ENCODE measurements at places on chromosomes 4 and X.

DNA sequence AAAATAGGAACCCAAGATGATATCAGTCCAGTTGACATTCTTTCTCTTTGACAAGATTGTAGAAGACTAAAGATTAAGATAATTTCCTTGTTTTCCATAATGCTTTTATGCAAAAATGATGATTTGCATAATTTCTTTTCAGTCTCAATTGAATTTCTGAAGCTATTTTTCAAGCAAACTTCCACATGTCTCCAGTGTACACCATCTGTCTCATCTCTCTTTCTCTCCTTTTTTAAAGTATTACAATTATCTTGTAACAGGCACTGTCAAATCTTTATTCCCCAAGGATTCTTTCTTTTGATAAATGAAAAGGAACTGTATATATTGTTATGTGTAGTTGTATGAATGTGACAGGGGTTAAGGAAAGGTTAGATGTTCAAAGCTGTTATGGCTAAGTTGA is 7.9 kb upstream of the SH3RF1 start:
- no peak for DNase-seq

- DNase-seq, result peak; percentile 61
Measured at GRCh38 chr4:157674699-157675098, 454.2 kb downstream of the GRIA2 start.

DNA sequence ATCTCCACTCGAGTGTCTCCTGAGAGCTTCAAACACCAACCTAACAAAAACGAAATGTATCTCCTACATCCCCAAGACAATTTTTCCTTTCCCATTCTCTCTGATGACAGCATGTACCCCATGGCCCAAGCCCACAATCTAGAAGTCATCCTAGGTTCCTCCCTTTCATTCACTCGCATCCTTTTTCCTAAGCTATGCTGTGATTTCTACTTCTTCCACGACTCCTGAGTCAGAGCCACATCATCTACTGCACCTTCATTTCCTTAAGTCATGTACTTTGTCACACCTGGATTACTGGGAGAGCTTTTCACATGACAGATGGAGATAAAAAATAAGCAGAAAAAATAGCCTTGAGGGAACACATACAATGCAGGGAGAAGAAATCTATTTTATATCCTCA is 20.1 kb downstream of the C4orf36 start:
- no peak for DNase-seq

DNA sequence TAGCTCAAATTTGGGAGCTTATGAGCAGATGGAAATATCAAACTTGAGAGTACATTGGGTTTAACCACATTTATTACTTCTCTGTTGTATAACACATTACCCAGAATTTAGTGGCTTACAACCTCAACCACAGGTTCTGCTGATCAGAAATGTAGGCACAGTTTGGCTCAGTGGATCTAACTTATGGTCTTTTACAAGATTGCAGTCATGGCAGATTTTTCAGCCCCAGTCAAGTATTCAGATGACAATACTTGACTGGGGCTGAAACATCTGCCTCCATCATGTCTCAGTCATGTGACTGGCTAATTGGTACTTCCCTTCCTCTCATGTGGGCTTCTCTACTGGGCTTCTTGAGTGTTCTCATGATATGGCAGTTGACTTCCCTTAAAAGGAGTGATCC is 44.0 kb upstream of the ADAD1 start:
- DNase-seq, result no peak

DNA sequence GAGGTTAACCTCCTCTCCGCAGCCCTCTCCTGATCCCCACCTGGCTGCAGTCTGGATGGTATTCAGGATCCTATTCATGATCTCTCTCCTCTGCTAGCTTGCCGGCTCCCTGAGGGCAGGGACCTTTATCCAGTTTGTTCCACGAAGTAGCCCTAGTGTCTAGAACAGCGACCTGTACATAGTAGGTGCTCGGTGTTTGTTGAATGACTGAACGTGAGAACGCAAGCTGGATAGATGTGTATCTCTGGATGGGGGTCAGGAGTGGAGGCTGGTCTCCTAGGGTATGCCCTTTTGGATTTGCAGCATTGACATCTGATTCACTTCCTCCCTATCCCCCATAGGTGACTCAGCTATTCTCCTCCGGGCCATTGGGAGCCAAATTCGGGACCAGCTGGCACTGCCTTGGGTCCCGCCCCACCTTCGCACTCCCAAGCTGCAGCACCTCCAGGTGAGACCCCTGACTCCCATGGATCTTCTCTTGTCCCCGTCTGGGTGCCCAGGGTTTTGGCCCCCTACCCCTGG is 7.3 kb downstream of the CCDC22 start:
- DNase-seq, result no peak

DNA sequence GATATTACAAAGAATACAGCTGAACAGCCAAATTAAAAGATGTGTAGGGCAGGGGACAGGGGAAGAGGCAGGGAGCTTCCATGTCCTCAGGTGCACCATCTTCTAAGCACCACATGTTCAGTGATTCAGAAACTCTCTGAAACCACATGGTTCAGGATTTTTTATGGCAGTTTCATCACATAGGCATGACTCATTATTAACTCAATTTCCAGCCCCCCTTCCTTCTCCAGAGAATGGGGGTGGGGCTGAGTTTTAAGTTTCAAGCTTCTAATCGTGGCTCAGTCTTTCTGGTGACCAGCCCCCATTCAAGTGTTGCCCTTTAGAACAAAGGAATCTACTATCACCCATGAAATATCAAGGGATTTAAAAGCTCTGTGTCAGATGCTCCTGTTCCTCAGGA is 317.8 kb upstream of the GALNT7 start:
- DNase-seq, result no peak

DNA sequence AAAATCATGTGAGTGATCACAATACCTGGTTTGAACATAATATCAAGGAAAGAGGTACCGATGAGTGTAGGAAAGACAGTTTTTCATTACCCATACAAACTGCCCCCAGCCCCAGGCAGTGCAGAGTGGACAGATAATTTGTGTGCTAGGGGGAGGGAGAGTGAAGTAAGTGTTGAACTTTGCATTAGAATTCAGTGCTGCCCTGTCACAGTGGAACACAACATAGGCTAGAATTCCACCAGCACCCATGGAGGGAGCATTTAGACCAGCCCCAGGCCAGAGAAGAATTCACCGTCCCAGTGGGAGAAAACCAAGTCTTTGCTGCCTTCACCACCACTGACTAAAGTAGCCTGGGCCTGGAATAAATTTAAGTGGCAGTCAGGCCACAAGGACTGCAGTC is 107.3 kb downstream of the SCLT1 start:
- no peak for DNase-seq

DNA sequence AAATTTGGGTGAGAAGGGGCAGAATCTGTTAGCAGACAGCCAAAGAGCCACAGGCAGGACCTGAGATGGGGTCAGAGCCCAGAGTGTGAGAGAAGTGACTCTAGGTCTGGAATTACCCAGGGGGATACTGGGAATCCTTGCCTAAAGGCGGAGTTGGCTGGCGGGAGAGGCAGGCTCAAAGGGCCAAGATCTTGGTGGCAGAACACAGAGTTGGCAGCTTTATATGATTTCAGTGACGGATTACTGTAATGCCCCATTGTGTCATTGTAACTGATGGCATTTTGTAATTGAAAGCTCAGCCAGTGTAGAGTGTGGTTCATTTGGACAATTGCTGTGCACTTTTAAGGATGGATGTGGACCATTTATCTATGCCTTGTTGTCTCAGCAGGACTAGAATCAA is 77.3 kb downstream of the SMIM20 start:
- no peak for DNase-seq

GRCh38 chrX:65702956-65703355 is 35.5 kb downstream of the MSN start:
- DNase-seq, result no peak

- DNase-seq, result no peak
Measured at GRCh38 chrX:107324493-107325310, 118.3 kb downstream of the DNAAF6 start.

- DNase-seq, result no peak
Measured at GRCh38 chrX:107716118-107716684, 59.4 kb downstream of the TSC22D3 start.

GRCh38 chr4:113316879-113317278 is 267.4 kb downstream of the ANK2 start:
- DNase-seq, result no peak

GRCh38 chrX:108068121-108068520 is 23.2 kb downstream of the PSMD10 start:
- DNase-seq, result no peak

- no peak for DNase-seq
Measured at GRCh38 chr4:107699466-107700206, 20.4 kb downstream of the PAPSS1 start.

GRCh38 chr4:118237531-118237930 is 115.3 kb downstream of the PRSS12 start:
- no peak for DNase-seq

- DNase-seq, result no peak
Measured at GRCh38 chrX:7112071-7112470, 35.4 kb upstream of the STS start.

GRCh38 chrX:107429090-107429489 is 20.4 kb upstream of the FRMPD3 start:
- no peak for DNase-seq

GRCh38 chrX:71118985-71119535 is 664 bp downstream of the MED12 start:
- DNase-seq, result no peak

DNA sequence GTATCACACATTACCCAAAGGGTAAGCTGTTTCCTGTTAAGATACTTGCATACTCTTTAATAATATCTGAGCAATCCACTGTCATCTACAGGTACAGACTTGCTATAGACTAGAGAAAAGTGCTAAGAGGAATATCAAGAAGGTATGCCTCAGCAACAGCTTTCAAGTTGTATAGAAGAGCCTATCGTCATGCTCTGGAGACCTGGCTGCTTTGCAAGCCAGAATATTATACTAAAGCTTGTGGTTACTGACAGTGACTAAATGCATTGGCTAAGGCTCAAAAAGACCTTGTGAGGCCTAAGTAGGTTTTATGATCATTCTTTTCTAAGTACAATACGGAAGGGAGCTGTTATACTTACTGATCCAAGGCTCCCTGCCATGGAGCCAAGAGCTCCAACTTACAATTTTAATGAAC is 11.3 kb downstream of the LAMP2 start:
- DNase-seq, result peak; percentile 58

- DNase-seq, result no peak
Measured at GRCh38 chrX:41031256-41031967, 53.8 kb upstream of the USP9X start.

DNA sequence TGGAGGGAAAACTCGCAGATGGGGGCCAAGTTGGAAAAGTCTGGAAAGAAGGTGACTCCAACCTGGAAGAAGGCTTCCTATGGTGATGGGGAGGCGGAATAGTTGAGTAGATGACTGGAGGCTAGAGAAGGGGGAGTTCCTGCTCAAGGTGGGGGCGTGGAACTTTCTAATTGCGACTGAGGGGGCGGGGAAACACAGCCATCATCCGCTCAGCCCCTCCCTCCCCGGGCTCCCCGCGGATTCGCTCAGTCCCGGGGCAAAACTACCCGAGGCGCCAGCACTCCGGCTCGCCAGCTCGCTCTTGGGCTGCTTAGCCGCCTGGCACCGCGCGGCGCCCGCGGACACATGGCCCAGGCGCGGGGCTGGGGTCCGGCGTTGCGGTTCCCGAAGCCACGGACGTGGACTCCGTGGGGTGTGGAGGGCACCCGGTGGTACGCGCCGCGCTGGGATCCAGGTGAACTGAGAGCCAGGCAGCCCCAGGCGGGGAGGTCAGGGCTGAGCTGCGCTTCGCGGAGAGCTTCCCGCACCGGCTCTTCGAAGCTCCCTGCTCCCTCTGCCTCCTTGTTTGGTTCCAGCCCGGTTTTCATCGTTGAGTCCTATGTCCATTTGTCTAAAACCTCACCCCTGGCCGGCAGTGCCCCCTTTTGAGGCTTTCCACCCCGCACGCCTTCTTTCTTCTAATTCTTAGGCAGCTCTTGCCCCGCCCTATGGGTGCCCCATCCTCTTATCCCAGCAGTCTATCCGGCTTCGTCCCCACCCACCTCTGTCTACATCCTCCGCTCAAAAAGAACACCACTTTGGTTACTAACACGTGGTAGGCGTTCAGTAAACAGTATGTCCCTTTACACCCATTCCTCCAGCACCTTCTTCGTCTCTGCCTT is 38.9 kb downstream of the STARD8 start:
- no peak for DNase-seq

DNA sequence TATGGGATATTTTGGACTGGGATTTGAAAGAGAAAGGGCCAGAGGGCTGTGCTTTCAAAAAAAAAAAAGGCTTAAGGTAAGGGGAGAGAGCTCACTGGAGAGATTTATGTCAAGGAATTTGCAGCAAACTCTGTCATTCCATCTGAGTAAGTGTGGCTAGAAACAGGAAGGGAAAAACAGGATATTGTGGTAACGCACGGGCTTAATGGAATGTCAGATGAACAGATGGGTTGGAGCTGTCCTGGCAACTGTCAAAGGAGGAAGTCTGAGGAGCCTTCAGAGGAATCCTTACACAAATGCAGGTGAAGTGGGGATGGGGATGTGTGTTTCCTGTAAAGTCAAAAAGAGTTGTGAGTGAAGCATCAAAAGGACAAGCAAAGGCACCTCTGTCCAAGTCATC is 15.1 kb upstream of the NKX3-2 start:
- DNase-seq, result no peak

DNA sequence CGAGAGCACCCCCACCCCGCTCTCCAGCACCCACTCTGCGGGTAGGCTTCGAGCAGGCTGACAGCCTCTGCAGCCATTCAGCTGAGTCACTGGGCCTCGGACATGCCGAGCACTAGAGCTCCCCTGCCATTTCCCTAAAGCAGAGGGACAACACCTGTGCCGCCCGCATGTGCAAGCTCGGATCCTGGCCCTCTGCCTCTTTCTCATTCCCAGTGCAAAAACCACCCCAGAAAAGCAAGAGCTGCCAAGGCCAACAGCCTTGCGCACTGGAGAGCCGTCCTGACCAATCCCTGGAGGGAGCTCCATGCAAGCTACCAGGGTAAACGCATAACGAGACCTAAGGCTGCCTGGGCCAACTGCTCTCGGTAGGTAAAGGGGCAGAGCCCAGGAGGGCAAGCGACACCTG is 5.3 kb downstream of the HCFC1 start:
- no peak for DNase-seq

DNA sequence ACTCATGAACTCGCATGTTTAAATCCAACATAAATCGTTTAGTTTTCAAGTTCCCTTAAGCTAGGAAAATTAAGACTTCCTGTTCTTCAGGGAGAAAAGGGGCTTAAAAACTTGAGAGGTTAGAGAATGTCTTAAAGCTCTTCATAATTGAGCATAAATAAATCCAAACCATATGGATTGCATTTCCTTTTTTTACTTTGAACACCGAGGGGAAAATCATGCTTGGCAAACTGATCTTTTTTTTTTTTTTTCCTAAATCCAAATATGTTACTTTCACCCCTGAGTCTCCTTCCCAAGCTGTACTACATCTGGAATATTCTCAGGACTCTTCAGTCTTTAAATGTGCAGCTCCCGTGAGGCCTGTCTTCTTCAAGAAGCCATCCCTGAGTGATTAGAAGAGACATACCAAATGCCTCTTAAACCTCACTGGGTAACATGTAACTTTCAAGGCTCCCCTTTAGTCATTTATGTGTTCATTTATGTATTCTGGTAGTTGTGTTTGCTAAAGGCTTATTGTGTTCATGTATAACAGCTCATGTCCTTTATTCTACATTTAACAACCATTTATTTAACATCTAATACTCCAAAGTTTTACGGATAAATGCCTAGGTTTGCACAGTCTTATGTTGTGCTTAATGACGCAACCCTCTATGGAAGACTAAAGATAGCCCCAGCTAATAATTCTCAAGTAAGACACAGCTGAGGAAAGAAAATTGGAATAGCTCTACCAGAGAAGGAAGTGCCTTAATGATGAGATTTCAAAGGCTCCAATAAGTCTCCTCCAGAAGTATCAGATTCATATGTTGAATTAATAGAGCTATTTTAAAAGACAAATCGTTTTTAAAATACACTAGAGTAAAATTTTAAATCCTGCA is 107.0 kb downstream of the AGTR2 start:
- no peak for DNase-seq

GRCh38 chr4:40418430-40419230 is 83.5 kb downstream of the CHRNA9 start:
- DNase-seq, result no peak
